ENCODE measurements at places on chromosomes 4 and X.

DNA sequence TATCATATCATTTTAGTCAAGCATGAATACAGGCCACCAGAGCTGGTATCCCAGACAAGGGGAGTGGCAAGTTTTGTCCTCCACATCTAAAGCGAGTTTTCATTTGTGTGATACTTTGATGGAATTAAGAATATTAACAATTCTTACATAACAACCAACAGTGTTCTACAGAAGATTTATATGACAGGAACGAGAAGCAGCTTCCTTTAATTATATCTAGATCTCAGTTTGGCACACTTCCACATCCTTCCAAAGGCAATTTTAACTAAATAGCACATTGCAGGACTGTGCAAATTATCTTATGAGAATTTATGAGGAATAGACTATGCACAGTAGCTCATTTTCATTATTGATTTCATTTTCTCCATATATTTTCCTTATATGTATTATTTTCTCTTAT is 121.2 kb upstream of the GUCY1A1 start:
- DNase-seq = no peak

DNA sequence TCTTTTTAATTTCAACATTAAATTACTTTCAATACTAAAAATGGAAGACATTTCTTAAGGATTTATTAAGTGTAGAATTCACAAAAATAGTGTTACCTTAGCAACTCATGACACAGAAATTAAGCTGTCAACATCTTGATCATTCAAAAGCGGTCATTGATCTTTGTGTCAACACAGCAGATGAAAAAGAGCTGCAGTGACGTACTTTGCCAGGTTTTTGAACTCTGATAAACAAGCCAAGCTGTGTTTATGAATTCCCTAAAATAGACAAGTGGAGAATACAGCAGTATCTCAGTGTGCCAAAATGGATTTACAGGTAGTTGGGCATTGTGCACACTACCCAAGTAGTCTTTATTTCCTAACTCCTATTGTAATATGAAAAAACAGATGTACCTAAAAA is 1141.8 kb upstream of the PCDH7 start:
- no peak for DNase-seq

- no peak for DNase-seq
These were observed 9.9 kb upstream of the SMIM10L2A start for GRCh38 chrX:135411893-135412292.

DNA sequence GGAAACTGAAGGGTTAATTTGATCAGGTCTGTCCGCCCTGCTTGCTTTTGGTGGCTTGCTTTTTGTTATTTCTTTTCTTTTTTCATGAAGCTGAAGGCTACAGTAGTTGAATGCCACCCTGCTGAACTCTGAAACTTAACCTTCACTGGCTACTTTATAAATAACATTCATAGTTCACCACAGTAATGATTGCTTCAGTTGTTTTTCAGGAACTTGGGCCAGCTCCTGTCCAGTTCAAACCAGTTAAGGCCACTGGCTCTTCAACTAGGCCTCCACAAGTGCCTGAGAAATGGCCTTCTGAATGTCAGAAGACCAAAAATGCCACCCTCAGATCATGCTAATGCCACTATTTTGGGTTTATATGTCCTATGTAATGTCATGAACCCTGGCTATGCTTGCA is 7.7 kb upstream of the ASB9 start:
- DNase-seq = no peak

DNA sequence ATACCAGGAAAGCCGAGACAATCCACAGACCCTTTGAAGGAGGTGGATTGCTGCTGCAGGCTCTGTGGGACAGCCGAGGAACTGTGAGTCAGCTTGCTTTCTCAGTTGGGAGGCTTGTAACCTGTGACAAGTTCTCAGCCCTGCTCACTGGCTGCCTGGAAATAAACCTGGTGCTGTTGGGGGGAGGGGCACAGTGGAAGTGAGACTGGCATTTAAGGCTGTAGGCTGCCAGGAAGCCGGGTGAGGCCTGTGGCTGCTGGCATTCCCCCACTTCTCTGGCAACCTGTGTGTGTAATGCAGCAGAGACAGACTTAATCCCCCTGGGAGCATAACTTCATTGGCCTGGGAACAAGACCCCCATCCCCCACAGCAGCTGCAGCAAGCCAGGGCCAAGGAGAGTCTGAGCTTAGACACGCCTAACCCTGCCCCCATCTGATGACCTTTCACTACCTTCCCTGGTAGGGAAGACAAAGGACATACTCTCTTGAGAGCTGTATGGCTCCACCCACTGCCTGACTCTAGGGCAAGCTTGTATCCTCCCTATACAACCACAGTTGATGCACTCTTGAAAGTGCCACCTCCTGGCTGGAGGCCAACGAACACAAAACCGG is 64.1 kb downstream of the ALPK1 start:
- no peak for DNase-seq

DNA sequence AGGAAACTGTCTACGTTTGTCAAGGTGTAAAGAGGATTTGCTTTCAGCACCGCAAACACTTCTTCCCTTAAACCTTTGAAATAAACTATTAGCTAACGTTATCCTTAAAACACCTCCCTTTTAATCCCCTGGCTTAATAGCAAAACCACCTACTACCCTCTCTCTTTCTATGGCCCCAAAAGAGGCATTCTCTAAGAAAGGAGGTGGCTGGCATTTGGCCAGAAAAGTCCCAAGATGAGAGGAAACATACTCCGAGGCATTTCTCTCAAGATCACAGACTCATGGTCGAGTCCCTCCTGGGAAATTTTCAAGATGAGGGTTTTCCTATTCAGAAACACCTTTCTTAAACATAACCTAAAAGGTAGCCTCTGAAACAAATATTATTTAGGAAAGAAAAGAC is 60.6 kb upstream of the VCX3B start:
- no peak for DNase-seq

GRCh38 chr4:108078024-108078733 is 88.5 kb downstream of the HADH start:
- no peak for DNase-seq

- DNase-seq = no peak
These were observed 102.0 kb downstream of the ARSF start for GRCh38 chrX:3143043-3143799.

GRCh38 chr4:156193106-156193505 is 239.4 kb upstream of the CTSO start:
- DNase-seq = no peak

DNA sequence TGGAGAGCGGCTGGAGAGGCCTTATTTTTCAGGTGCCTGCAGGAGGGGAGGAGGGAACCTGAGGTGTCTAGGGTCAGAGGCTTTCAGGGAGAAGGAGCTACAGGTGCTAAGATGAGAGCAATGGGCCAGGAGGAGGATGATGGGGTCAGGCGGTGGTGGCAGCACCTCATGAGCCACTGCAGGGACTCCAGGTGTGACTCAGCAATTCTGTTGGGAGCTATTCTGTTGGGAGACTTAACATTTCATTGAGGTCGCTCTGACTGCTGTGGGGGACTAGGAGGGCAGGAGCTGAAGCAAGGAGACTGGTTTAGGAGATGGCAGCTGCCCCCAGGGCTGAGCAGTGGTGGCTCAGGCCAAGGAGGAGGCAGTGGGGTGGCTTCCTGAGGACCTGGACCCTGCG is 65.0 kb downstream of the CLDN34 start:
- no peak for DNase-seq

GRCh38 chr4:6125103-6125651 is 75.2 kb downstream of the JAKMIP1 start:
- DNase-seq = no peak

DNA sequence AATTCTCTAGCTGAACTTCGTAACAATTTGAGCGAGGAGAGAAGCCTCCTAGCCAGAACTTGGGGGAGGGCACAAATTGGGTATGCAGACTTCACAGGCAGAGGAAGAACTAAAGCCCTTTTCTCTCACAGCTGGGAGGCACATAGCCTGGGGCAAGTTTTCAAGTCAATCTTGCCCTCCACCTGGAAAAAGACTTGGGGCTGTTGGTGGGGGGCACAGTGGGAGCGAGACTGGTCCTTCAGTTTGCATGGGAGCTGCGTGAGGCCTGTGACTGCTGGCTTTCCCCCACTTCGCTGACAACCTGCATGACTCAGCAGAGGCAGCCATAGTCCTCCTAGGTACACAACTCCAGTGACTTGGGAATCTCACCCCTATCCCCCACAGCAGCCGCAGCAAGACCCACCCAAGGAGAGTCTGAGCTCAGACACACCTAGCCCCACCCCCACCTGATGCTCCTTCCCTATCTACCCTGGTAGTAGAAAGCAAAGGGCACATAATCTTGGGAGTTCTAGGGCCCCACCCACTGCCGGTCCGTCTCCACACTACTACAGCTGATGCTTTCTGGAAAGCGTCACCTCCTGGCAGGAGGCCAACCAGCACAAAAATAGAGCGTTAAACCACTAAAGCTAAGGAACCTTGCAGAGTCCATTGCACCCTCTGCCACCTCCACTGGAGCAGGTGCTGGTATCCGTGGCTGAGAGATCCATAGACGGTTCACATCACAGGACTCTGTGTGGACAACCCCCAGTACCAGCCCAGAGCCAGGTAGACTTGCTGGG is 160.8 kb downstream of the CBLL2 start:
- no peak for DNase-seq

DNA sequence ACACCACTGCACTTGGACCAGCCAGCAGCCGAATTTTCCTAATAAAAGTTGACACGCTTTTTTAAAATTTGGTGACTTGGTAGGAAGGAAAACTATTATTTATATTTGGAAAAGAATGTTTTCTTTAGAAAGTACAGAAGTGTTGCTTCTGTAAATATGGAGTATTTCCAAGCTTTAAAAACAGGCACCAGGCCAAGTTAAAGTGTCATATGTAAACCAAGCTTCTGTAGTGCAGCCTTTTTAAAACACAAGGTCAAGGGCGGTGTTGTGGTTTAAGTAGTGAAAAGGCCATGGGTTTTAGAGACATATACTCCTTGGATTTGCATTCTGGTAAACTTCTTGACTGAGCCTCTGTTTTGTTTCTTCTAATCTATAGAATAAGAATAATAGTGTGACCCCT is 62.7 kb downstream of the TRIM2 start:
- DNase-seq = no peak

DNA sequence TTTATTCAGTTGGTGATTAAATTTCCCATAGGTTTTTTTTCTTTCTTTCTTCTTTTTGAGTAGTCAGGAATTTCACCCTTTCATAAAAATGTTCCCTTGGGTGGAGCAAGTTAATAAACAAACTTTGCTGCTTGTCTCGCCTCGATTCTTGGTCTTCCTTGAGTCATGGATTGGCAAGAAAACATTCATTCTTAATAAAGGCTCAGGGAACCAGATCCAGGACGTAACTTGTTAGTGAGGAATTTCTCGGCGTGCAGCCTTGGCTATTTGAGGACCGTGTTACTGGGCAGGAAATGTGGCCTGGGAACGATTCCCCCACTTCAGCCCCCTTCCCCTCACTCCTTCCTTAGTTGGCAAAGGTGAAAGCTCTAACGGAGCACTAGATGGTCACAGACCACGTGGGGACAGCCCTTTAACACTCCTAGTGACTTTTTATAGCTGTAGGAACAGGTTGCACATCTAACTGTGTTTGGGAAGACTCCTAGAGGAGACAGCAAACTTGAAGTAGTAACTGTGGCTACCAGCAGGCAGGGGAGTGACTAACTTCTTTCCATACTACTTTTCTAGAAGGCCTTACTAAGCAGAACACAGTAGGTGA is 106.8 kb downstream of the UCHL1 start:
- no peak for DNase-seq

All from esophagus squamous epithelium (tissue), 5 donors.